ENCODE measurements at places on chromosomes 6 and 20.

- no peak for DNase-seq
Measured at GRCh38 chr6:79536585-79536953, 661 bp downstream of the LCA5 start.

GRCh38 chr20:31698803-31699718 lies 23.6 kb downstream of the BCL2L1 start:
- DNase-seq = no peak

DNA sequence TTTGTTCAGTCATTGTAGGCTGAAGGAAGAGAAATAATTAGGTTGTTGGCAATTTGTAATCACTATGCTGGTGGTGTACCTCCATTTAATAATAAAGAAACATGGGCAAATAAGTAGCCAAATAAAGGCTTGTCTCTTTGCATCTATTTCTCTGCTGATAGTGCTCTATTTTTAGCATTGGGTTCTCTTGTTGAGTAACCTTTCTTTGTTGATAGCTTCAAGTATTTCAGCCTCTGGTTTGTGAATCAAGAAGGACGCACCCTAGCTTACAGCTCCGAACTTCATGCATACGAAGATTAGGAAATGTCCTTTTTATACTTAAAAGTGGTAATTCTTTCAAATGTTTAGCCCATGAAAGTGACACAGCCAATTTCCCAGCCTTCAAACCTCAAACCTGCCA lies 2.6 kb downstream of the PPP1R14C start:
- no peak for DNase-seq

GRCh38 chr20:44324343-44324742 lies 12.5 kb upstream of the R3HDML start:
- no peak for DNase-seq

DNA sequence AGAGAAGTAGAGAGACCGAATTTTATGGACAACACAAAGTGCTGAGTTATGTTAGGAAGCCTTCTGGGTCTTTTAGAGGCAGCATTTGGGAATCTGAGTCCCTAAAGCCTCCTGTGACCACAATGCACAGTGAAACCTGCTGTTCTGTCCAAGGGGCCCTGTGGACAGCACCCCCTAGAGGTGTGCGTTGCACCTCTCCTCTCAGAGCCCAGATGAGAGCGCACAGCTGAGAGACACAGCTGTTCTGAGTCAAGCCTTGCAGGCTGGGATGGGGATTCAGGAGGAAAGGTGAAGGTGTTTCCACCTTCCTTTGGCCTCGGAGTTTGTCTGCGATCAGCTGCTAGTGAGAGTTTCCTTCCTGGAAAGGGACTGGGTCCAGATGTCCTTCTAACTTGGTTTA lies 13.0 kb downstream of the PCK1 start:
- DNase-seq = no peak

DNA sequence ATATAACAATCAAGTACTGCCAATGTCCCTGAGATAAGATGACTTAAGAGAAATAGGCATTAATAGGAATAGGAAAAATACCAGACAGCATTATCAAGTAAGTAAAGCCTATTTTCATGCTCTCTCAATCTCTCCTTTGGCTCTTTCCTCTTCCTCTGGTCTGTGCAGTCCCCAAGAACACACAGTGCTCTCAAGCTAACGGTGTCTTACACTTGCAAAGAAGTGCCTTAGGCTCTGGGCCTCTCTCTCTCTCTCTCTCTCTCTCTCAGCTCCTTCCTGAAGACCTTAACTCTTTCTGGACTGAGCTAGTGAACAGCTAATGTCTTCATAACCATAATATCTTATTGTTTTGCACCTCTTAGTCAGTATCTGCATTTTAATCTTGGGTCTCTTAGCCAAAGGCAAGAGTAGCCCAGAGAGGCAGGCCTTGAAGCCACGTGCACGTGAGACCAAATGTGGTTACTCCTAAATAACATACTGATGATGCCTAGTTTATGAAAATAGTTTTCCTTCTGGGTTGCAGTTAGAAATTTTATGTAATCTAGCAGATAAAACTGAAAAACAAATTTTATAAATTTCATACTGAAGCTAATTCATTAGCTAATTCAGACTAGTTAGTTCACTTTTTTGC lies 70.8 kb downstream of the TPD52L1 start:
- DNase-seq = no peak

DNA sequence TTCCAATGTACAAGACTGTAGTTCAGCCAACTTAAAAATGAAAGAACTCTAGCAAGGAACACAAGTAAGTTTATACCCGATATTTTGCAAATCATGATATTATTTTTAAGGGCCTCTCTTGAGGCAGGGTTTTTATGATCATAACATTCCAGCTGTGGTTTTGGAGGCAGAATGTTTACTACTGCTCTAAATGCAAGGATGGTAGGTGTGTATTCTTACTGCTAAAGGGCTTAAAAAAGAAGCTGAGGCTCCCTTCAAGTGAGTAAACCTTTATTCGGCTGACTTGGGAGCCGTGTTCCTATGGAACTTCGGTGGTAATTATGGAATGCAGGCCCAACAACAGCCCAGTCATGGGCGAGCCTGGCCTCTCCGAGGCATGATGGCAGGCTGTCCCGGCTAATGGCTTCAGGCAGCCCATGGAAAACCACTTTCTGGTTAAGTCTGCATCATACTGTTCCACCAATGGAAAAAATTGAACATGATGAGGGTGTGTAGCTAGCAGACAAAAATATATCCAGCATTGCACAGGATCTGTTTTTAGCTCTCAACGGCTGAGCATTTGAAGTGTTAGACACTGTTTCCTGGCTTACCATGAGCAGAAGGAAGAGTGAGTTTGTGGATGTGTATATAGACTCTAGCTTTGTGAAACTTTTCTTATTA lies 111.5 kb downstream of the TIAM2 start:
- DNase-seq = no peak

- DNase-seq = no peak
Measured at GRCh38 chr20:45019762-45020123, 53.4 kb downstream of the STK4 start.

DNA sequence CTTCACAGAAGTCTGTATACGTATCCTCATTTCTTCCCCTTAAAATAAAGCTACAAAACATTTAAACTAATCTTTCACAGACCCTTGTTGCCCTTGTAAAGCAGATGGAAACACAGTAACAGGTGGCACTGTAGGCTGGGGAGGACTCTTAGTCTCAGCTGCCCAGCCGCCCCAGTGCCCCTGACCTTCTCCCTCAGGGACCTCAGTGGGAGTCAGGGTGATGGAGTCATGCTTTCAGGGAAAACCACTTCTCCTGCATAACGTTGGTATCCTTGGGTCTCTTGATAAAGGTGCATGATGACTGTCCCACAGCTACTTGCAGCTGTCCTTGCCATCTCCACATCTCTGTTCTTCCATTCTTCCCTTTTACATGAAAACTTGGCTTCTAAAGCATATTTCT lies 198.6 kb downstream of the CDKAL1 start:
- DNase-seq = no peak

DNA sequence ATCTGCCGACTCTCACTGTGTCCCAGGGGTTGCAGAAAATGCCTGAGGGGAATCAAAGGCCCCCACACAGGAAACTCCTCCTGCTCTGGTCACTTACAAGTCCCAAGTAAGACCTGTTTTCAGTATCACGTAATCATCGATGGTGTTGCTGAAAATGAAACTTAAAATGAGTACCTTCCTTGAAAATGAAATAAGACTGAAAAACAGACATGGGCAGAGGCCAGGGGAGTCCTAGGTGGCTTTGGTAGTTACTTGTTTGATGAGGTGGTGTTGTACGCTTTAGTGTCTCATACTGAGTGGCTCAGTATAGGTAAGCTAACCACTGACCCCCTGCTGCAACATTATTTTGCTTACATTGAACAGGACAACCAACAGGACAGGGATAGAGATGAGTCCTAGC lies 43.0 kb upstream of the SYNCRIP start:
- DNase-seq = no peak

DNA sequence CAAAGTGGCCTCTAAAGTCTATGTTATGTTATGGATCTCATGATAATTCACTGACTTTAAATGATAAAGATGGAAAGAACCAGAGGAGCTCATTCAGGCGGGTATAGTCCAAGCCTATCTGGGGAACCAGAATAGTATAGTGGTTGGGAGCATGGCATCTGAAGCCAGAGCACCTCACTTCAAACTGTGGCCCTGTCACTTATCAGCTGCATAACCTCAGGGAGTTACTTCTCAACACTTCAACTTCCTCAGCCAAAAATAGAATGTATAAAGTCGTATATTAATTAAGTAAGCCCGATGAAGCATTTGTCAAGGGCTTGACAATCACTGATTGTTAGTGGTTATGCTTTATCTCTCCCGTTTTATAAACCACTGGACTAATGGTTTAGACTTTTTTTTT lies 112.7 kb downstream of the RTN4IP1 start:
- no peak for DNase-seq

DNA sequence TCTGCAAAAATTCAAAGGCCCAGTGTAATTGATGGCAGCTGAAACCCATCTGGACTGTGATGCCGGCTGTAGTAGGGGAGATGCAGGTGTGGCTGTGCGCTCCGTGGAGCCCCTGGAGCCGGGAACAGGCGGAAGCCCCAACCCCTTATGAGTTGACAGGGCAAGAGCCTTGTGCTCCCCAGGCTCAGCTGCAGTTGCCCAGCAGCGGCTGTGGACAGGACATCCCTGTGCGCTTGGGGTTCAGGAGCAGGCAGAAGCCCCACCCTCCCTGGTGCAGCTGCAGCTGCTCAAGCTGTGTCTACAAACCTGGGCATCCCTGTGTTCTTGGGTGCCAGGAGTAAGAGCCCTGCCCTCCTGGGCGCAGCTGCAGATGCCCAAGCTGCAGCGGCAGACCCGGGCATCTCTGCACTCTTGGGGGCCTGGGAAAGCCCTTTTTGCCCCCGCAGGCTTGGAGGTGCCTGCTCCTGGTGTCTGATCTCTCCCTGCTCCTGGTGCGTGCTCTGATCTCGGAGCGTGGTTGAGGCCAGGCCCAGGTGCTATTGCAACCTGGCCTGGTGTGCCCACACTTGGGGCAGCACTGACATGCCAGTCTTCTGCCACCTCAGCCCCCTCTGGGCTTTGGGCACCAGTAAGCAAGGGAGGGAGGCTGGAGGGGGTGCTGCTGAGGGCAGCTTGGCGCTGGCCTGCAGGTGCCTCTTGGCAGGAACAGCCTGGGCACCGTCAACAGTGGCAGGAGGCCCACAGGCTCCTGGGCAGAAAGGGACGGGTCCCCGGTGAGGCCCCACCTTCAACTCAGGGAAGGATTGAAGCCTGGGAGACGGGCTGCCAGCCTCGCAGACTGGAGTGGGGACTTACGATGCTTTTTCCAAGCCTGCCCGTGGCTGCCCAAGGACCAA lies 30.3 kb downstream of the OR2J2 start:
- no peak for DNase-seq

DNA sequence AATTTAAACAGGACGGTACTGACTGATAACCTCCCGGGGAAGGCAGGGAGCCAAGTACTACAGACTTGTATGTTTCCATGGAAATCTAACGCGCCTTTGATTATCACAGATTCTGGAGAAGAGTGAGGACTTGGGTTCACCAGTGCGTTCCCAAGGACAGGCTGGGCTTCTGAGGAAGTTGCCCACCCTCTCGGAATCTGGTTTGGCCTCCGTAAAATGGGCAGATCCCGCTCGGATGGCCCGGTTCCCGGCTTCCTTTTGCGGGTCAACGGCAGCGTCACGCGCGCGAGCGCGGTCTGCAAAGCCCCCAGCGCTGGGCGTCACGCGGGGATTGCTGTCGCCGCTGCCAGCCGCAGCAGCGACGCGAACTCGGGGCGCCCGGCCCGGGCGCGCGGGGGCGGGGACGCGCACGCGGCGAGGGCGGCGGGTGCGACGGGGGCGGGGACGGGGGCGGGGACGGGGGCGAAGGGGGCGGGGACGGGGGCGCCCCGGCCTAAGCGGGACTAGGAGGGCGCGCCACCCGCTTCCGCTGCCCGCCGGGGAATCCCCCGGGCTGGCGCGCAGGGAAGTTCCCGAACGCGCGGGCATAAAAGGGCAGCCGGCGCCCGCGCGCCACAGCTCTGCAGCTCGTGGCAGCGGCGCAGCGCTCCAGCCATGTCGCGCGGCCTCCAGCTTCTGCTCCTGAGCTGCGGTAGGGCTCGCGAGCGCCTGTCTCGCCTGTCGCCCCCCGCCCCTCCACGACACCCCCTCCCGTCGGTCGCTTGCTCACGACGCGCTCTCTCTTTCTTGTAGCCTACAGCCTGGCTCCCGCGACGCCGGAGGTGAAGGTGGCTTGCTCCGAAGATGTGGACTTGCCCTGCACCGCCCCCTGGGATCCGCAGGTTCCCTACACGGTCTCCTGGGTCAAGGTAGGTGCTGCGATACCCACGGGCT lies at the start of gene CD83:
Gene CD83 (plus strand): TSS at position 615 of the 933 bp plus-strand sequence. CDS start 40 bp downstream, at position 655.
- DNase-seq = peak; percentile 74

GRCh38 chr20:49380337-49380780 lies 102.1 kb downstream of the KCNB1 start:
- DNase-seq = no peak

- DNase-seq = no peak
Measured at GRCh38 chr20:15267935-15268334, 930.5 kb upstream of the FLRT3 start.

GRCh38 chr6:26024651-26025046 lies 62.0 kb downstream of the TRIM38 start:
- DNase-seq = no peak

Data from stimulated activated CD8-positive, alpha-beta memory T cell treated with anti-CD3 and anti-CD28 coated beads, Interleukin-2, amount 100 ng/mL, for 1 hour (primary cell).